Vagina (tissue), 2 donors: ENCODE measurements at places on chromosomes 5 and 9. TPM values are rescaled to one million over a fixed set of nuclear protein-coding genes. Genes with fewer than 3 reads are reported as not detected.
A peak's percentile ranks its signal among the peaks of the same experiment; 100 is the strongest.

HRH2 gene
- 0.98 TPM for total RNA-seq

FOXD4 gene
- total RNA-seq, result not detected

HAVCR2 gene
- total RNA-seq, result 4.4 TPM

DNA sequence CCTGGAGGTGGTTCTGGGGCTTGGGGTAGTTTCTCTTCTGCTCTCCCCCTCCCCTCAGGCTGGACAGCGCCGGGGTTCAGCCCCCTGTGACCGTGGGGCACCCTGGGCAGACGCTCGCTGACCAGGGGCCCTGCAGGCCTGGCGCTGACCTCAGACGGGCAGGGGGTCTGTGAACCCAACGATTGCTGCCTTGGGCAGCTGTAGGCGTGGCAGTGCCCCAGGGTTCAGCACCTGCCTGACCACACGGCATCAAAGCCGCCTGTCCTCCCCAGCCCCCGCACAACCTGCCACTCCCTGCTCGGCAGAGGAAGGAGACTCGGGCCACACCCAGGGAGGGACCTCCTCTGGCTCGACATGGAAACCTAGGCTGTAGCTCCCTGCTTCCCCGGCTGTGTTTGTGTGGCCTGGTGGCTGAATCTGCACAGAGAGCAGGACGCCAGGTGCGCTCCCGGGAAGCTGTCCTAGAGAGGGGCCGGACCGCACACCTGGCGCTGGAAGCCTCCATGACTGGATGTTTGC, 12.2 kb downstream of the LCN12 start:
- DNase-seq, result no peak

- DNase-seq, result no peak
These were observed 214.6 kb downstream of the CDK5RAP2 start for GRCh38 chr9:120365386-120365785.

DNA sequence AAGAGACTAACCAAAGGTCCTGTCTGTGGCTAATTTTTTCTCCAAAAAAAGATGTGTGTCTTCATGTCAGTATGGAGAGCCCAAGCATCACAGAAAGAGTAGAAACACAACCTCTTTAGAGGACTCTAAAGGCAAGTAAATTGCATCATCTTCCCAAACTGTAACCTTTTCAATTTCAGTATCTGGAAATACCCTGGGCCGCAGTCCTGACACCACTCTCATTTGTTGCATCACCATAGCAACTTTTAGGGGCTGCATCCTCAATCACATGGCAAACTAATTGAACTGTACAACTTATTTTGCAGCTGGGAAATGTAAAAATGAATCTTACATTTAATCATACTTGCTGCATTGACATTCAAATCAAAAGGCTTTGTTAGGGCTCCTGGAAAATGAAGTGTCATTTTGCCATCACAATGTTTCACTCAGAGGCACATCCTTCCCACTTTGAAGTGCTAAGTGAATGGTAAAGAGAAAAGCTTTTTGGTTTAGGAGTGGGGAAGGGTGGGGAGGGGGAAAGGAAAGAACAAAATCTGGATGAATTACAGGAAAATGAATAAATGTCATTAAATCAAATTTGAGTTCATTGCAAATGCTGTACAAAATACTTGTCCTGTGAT, 60.6 kb upstream of the GRIA1 start:
- DNase-seq, result no peak

PLAC8L1 gene
- not detected for total RNA-seq

DNA sequence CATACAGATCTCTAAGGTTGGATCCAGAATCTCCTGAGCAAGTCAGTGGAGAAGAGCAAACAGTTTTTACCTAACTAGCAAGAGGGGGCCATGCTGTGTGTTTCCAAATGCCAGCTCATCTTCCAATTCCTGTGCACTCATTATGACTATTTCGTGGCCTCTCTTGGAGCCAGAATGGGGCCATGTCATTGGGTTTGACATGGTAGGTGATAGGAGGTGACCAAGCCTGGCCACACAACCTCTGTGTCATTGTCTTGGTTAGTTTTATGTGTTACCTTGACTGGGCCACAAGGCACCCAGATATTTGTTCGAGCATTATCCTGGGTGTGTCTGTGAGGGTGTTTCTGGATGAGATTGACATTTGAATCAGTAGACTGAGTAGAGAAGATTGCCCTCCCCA, 206.2 kb downstream of the HSPA4 start:
- DNase-seq, result no peak

PCDHA13 gene
- not detected for total RNA-seq

- peak; percentile 88 for DNase-seq
These were observed 209.3 kb downstream of the DAB2IP start for GRCh38 chr9:121860744-121861143.

SHOC1 gene
- 0.25 TPM for total RNA-seq

- no peak for DNase-seq
These were observed 271.0 kb downstream of the DNAH5 start for GRCh38 chr5:13673511-13673910.

DNA sequence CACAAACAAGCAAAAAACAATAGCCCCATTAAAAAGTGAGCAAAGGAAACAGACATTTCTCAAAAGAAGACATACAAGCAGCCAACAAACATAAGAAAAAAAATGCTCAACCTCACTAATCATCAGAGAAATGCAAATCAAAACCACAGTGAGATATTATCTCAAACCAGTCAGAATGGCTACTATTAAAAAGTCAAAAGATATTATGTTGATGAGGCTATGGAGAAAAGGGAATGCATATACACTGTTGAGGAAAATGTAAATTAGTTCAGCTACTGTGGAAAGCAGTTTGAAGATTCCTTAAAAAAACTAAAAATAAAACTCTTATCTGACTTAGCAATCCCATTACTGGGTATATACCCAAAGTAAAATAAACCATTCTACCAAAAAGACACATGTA, 28.7 kb upstream of the BARX1 start:
- DNase-seq, result no peak

DNA sequence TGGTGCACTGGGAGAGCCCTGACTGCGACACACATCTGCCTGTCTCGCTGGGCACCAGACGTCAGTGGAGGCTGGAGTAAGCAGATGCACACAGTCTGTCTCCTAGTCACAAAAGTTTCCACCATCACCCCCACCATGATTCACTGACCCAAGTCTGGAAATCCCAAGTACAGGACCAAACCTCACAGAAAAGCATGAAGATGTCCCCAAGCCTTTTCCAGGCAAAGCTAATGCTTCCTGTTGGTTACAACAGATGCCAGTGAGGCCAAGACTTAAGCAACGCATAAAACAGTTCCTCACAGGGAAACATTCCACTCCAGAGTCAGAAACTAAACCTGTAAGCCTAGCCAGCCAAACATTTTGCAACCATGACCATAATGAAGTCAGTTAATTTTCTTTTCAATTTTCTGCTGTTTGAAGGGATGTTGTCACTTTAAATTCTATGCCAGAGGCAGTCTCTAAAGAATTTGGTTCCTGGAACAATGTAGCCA, 259.3 kb upstream of the SLC30A5 start:
- no peak for DNase-seq

DNA sequence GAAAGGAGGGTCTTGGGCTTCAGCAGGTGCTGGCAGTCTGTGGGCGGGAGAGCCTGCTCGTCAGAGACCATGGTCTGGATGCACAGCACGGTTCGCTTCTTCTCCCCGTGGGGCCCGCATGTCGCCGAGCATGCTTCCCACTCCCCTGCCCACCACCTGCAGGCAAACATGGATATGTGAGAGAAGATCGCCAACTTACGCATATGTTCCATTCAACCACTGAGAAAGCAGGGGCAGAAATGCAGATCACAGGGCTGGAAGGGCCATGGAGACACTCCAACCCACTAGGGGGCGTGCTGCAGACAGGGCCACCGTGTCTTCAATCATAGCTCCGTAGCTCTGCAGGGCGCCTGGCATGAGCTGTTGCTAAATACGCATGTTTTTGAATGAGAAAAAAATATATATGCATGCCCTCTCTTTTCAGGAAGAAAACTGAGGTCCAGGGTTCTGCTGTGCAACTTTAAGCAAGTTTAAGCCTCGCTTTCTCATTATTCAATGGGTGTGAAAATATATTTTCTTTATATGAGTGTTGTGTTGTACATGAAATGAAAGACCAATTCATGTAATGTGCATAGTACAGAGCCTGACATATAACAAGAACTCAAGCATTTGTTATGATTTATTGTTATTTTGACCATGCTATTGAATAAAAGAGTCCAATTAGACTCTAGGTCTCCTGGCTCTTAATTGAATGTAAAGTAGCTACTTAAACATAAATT, 148.0 kb downstream of the TARS1 start:
- DNase-seq, result no peak

GRCh38 chr9:419571-420171, 205.0 kb downstream of the DOCK8 start:
- no peak for DNase-seq

GRCh38 chr9:76353280-76353679, 40.9 kb downstream of the RFK start:
- DNase-seq, result no peak

PCSK1 gene
- 1.7 TPM for total RNA-seq

GRCh38 chr5:88248743-88249540, 19.7 kb downstream of the TMEM161B start:
- DNase-seq, result no peak

GRCh38 chr5:123151227-123151909, 62.3 kb downstream of the PRDM6 start:
- DNase-seq, result no peak

PCDHGB6 gene
- total RNA-seq, result 12.5 TPM

SPATA31C1 gene
- total RNA-seq, result not detected
